ENCODE measurements at places on chromosomes 13 and 19.

- no peak for DNase-seq
Observed at GRCh38 chr13:31495336-31495735, 244.0 kb upstream of the RXFP2 start.

DNA sequence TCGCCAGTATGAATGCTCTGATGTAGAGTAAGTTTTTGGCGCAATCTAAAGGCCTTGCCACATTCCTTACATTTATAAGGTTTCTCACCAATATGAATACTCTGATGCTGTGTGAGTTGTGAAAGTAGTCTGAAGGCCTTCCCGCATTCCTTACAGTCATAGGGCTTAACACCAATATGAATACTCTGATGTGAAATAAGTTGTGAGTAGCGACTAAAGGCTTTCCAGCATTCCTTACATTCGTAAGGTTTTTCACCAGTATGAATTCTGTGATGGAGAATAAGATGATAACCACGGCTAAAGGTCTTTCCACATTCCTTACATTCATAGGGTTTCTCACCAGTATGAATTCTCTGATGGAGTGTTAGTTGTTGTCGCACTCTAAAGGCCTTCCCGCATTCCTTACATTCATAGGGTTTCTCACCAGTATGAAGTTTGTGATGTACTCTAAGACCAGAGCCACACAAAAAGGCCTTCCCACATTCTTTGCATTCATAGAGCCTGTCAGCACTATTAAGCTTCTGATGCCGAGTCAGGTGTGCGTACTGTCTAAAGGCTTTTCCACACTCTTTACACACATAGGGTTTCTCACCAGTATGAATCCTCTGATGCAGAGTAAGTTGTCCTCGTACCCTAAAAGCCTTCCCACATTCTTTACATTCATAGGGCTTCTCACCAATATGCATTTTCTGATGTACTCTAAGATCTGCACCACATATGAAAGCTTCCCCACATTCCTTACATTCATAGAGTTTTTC lies 14.1 kb upstream of the ZFP14 start:
- no peak for DNase-seq

DNA sequence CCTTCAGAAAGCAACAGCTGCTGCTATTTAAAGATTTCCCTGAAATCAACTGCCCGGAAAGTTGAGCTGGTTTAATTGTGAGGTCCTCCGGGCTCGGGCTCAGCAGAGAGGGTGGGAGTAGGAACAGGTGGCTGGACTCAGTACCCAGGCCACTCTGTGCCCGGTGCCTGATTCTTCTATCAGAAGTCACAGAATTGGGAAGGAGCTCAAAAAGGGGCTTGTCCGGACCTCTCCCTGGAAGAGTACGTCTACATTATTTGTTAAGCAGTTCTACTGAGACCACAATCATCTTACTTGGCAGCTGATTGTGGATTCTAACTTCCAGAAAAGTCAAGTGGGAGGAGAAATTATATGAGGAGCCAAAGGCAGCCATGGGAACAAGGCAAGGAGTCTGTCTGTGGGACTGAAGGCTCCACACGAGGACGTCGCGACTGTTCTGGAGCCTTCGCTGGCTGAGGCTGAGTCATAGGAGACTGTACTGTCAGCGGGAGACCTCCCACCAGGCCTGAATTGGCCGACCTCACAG lies 91.7 kb upstream of the ANKRD10 start:
- DNase-seq: no peak

GRCh38 chr19:11843722-11844121 lies 4.8 kb upstream of the ZNF439 start:
- no peak for DNase-seq

GRCh38 chr13:104357174-104357573 lies 1291.0 kb upstream of the SLC10A2 start:
- no peak for DNase-seq

DNA sequence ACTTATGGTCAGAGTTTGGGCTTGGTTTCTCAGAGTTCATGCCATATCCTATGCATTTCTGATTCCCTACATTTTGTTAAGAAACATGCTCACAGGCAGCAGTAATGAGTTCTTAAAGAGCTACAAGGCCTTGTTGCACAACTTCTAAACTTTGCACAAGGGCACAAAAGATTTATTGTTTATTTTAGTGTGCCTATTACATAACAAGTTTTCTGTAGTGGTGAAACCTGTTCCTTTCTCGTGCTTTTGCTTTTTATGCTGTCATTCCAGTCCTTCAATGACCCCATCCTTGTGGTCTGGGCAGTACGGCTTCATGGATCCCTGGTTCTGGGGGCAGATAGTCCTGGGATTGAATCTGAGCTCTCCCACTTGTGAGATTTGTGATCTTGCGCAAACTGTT lies 17.8 kb downstream of the ZNF507 start:
- no peak for DNase-seq

GRCh38 chr19:3769494-3769893 lies 2.5 kb downstream of the RAX2 start:
- DNase-seq: no peak

DNA sequence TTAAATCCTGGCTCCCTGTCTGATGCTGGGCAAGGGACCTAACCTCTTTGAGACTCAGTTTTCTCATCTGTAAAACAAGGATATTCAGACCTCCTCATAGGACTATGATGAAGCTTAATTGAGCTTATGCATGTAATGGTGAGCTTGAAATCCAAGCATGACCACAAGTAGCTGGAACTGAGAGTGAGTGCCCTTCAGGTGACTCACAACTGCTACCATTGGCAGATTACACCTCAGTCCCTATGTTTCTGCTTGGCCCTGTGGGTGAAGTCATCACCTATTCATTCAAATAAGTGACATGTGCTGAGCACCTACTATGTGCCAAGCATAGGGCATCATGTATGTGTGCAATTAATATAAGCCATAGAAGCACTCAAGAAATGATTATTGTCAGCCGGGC lies 25.7 kb downstream of the NOVA2 start:
- DNase-seq: no peak

DNA sequence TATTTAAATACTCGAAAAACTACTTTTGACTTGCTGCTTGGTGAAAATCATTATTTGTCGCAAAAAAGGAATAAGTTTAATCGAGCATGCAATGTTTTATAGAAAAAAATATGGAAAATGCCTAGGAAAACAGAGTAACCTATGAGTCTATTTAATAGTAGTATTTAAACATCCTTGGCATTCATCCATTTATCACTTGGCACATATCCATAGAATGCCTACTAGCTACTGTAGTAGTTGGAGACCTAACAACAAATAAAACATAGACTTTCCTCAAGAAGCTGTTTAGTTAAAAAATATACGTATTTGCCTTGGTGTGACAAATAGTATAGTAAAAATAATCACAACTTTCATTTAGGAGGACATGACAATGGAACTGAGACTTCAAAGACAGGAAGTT lies 302.1 kb downstream of the DIAPH3 start:
- DNase-seq: no peak

GRCh38 chr19:1512671-1513498 lies at the start of gene ADAMTSL5:
TSS of gene ADAMTSL5 (minus strand) at chr19:1513019. CDS start at chr19:1510943, 2,076 bp downstream.
- peak; percentile 16 for DNase-seq

- DNase-seq: peak; percentile 80
Observed at GRCh38 chr19:45643024-45643926, 4.1 kb upstream of the EML2 start.

- no peak for DNase-seq
Observed at GRCh38 chr19:10260141-10260584, 8.1 kb downstream of the MRPL4 start.
